ENCODE measurements at places on chromosomes 4 and X.
A peak's percentile ranks its signal among the peaks of the same experiment; 100 is the strongest.

GRCh38 chr4:40316782-40317635 is 18.1 kb upstream of the CHRNA9 start:
- DNase-seq: peak; percentile 86

GRCh38 chr4:168882650-168883233 is 127.3 kb downstream of the CBR4 start:
- DNase-seq: no peak

DNA sequence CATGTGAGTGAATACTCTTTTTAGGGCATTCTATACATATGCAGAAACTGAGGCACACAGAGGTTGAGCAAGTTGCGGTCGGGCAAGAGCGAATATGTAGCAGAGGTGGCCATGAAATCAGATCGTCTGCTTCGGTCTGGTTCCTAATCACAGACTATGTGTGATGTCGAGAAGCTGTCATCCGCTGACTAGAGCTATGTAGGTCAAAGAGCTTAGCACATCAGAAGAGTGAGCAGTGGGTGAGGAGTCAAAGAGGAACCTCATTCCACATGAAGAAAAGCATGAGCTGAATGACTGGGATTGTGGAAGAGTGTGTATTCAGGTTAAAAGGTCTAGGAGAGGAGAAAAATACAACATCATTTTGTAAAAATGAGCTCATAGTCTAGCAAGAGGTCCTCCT is 19.0 kb downstream of the GAB3 start:
- peak; percentile 45 for DNase-seq

DNA sequence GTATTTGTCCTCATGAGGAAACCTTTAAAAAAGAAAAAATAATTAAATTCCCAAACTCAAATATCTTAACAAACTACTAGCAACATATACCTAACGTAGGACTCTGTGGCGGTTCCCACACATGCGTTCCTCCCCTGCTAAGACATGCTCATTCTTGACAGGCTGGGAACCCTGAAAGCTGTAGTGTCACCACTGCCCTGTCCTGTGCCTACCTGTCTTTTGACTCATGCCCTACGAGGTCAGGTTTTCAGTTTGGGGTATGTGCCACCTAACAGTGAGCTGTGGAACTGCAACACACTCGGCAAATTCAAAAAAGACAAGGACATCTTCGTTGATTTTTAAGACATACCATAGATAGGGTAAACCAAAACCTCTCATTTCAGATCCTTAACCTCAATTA is 17.8 kb downstream of the IDS start:
- DNase-seq: peak; percentile 35

- DNase-seq: no peak
Observed at GRCh38 chr4:38151873-38152272, 191.7 kb downstream of the PTTG2 start.

DNA sequence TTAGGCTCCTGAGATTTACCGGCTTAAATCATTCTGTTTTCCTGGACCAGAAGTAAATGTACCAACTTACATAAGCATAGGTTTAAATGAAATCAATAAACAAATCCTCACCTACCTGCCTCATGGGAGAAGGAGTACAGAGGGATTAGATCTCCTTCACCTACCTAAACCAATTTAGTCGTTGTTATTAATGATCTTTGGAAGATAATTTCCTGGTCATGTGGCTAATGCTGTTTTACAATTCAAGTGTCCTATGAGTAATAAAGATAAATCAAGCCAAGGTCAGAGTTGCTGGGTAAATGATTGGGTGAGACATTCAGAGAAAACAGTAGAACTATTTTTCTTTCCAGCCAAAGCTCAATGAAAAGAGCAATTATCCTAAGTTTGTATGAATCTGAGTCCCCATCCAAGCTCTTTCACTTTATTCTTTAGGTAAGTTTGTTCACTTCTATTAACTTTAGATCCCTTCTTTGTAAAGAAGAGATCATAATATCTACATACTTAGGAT is 423.0 kb upstream of the FAM241A start:
- DNase-seq: no peak

DNA sequence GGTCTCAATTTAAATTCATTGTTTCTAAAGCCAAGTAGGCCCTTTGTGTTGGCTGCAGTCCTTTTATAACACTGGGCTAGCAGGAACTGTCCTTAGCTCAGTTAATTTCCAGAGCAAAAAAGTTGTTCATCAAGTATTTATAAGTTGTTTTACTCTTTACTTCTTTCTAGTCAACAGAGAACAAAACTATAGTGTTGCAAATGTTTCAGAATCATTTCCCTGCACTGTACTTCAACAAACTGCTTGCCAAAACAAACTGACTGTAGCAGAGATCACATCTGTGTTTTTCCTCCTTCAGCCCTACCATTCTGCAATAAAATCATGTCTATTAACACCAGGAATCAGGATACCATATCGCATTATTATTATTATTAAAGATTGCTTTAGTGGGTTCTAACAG is 168.5 kb upstream of the SH3RF1 start:
- no peak for DNase-seq

DNA sequence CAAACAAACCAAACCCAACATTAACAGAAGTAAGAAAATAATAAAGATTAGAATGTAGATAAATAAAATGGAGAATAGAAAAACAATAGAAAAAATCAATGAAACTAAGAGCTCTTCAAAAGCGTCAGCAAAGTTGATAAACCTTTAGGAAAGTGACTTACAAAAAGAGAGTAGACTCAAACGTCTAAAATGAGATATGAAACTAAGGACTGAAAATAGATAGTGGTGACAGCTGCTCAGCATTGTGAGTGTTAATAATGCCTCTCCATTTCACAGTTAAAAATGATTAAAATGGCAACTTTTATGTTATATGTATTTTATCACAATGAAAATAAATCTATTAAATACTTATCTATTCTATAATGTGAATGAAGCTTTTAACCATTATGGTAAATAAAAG is 125.7 kb upstream of the CPXCR1 start:
- DNase-seq: no peak

DNA sequence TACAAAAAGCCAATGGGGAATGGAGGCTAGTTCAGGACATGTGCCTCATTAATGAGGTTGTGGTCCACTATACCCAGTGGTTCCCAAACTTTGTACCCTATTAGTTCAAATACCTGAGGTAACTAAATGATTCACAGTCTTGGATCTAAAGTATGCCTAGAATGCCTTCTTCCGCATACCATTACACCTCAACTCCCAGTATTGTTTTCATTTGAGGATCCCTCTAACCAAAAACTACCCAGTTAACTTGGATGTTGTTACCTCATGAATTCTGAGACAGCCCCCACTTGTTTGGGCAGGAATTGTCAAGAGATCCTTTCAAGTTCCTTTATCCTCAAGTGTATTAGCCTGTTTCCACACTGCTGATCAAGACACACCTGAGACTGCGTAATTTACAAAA is 439.2 kb downstream of the PCDH10 start:
- no peak for DNase-seq

GRCh38 chr4:112153211-112153791 is 8.0 kb downstream of the FAM241A start:
- no peak for DNase-seq

DNA sequence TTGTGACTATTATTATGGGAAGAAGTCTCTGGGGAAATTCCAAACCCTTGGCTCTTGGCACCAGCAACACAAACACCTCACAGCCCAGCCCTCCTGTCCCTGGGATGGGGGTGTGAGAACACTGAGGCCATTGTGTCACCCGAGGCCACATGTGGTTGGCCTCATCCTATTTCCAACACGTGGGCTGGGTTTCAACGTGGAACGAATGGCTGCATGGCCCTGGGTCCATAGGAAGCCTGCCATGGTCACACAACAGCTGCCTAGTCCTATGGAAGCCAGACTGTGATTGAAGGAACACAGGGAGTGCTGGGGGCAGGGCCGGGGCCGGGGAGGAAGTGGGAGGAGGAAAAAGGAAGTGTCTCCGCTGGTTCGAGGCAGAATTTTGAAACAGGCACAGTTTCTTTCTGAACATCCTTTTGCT is 10.0 kb downstream of the CLCN4 start:
- no peak for DNase-seq
